H54 (cell line): ENCODE measurements at places on chromosomes 11 and 22.

- no peak for DNase-seq
Measured at GRCh38 chr11:66277471-66278362, at the start of gene CNIH2. Gene CNIH2 (plus strand): TSS chr11:66278175. CDS start chr11:66278457, 282 bp downstream.

- DNase-seq, result no peak
Measured at GRCh38 chr11:32198053-32198452, 107.2 kb downstream of the RCN1 start.

DNA sequence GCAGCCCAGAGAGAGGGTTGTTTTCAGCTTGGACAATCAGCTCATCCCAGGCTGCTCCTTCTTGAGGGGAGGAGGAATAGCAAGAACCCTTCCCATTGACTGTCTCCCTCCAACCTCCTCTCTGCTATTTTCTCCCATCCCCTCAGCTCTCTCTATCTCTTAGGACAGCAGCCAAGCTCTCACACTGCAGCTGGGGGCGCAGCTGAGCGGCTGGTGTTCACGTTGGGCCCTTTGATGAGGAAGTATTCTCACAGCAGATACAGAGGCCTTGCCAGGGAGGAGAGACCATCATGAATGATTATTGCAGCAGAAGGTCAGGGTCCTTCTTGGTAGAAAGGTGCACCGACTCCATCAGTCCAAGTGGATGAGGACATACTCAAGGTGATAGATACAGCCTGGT, 26.5 kb upstream of the CADM1 start:
- no peak for DNase-seq

GRCh38 chr11:27563201-27563600, 56.6 kb upstream of the LIN7C start:
- DNase-seq, result peak; percentile 10

- DNase-seq, result no peak
Measured at GRCh38 chr11:46099963-46100316, 21.3 kb downstream of the PHF21A start.

GRCh38 chr22:37455896-37456295, 28.6 kb upstream of the ELFN2 start:
- no peak for DNase-seq

GRCh38 chr11:72441752-72442207, 7.4 kb upstream of the CLPB start:
- no peak for DNase-seq

GRCh38 chr11:68546555-68546954, 86.0 kb downstream of the PPP6R3 start:
- DNase-seq, result peak; percentile 15

- no peak for DNase-seq
Measured at GRCh38 chr11:123551079-123551478, 103.3 kb downstream of the SCN3B start.

- DNase-seq, result peak; percentile 57
Measured at GRCh38 chr11:19311308-19312030, 70.7 kb upstream of the E2F8 start.

DNA sequence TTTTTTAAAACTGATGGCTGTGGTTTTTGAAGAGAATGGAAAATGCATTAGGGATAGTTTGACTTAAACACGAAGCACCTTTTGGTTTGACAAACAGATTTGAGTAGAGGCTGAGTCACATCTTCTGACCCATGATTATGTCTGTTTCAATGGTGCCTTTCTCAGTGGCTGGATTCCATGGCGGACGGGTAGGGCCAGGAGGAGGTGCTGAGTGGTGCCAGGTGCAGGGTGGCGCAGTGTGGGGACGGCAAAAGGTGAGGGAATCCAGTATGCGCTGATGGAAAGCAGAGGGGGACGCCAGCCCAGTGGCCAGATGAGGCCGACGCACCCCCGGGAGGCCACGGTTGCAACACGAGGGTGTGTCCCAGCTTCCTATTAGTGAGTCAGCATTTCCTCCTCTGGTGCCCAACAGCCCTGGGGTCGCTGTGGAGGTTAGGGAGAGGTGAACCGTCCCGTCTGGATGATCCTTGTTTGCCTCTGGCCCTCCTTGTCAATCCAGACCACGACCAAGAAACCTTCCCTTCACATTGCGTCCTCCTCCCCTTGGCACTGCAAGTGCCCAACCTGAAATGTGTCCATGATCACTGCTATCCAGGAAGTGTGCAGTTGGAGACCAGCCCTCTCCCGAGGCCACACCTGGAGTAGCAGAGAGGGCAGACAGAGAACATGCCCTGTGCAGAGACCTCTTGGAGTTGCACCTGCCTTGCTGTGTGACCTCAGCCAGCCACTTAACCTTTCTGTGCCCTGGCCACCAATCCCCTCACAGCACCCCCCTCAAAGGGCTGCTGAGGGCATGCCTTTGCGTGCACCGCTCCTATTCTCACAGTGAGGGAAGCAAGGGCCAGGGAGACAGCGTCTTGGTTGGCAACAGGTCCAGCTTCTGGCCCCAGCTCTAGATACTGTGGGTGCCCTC, 32.5 kb upstream of the ATXN10 start:
- peak; percentile 80 for DNase-seq

GRCh38 chr11:94545264-94546161, 1.8 kb downstream of the FUT4 start:
- DNase-seq, result no peak

- no peak for DNase-seq
Measured at GRCh38 chr11:111360150-111361043, 18.7 kb downstream of the POU2AF1 start.

DNA sequence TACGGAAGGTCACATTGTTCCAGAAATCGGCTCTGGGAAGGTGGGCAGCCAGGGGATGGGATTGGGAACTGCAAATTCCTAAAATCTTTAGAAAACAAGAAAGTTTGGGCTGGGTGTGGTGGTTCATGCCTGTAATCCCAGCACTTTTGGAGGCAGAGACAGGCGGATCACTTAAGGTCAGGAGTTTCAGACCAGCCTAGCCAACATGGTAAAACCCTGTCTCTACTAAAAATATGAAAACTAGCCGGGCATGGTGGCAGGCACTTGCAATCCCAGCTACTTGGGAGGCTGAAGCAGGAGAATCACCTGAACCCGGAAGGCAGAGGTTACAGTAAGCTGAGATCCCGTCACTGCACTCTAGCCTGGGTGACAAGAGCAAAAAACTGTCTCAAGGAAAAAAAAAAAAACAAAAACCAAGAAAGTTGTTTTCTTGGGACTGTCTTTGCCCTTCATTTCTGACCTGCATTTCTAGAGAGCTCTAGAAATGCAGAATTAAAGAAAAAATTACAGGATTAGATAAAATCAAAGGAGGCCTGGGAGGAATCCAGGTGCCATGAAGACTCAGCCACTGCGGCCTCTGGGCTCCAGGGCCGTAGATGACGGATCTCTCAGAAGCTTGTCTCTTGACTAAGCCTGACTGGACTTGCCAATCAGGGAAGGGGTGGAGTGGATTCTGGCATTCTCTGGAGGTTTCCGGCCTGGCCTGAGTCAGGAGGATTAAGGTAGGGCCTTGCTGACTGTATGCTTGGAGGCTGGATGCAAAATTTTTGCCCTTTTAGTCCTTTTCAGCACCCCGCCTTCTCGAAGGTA, 5.3 kb upstream of the MALAT1 start:
- no peak for DNase-seq

DNA sequence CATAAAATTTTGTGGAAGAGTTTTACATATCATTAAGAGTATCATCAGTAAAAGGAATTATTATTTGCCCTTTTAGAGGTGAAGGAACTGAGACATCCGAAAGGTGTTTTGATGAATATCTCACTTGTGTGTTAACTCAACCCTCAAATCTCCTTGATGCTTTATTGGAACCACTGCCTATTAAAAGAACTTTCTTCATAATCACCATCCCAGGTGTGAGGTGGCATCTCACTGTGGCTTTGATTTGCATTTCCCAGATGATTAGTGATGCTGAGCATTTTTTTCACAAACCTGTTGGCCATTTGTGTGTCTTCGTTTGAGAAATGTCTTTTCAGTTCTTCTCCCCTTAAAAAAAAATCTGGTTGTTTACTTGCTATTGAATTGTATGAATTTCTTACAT, 134.0 kb upstream of the SYN3 start:
- DNase-seq, result no peak

GRCh38 chr11:125351033-125351867, 144.8 kb downstream of the FEZ1 start:
- no peak for DNase-seq

GRCh38 chr11:69030301-69030700, 17.3 kb upstream of the MRGPRF start:
- DNase-seq, result no peak

DNA sequence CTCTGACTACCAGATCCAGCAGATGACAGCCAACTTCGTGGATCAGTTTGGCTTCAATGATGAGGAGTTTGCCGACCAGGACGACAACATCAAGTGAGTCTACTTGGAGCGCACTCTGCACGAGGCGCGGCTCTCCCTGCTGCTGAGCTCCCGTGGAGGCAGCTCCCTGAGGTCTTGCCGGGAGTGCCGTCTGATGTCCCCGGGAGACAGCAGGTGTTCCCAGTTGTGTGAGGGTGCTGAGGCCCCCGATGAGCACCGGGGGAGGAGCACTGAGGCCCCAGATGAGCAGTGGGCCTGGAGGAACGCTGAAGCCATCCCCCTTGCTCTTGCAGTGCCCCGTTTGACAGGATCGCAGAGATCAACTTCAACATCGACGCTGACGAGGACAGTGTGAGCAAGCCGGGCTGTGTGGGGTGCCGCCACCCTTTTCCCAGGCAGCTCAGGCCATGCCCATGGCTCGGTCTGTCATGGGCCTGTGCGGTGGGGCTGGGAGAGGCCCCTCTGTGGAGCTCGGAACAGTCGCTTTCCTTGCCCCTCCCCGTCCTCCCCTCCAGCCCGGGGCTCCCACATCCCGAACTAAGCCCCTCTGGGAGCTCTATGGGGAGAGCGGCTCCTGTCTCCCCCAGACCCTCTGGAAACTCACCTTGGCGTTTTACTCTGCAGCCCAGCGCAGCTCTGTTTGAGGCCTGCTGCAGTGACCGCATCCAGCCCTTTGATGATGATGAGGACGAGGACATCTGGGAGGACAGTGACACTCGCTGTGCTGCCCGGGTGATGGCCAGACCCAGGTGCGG, 37.1 kb downstream of the SBF1 start:
- no peak for DNase-seq

DNA sequence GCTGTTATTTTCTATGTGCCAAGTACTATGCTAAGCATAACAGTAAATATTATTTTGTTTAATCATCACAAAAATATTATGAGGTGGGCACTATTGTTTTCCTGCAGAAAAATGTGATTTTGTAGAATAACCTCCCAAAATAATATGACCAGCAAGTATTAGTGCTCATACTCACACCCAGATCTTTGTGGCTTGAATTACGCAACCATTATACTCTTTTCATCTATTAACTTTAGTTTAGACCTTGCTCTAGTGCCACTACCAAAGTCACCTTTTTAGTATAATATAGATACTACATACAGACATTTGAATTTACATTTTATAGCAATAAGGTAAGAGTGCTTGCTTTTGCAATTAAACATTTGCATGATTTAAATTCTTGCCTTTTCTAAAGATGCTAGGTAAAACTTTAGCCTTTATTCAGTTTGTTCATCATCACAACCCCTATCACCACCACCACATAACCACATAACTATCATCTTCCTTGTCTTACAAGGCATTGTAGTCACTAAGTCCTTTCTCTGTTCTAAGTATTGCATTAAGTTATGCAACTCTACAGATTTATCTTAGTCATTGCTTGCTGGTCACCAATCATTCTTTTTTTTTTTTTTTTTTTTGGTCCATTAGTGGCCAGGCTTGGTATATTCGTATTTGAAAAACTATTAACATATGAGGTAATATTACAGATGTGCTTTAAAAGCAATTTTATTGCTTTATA, 68.4 kb downstream of the GAS2 start:
- no peak for DNase-seq

DNA sequence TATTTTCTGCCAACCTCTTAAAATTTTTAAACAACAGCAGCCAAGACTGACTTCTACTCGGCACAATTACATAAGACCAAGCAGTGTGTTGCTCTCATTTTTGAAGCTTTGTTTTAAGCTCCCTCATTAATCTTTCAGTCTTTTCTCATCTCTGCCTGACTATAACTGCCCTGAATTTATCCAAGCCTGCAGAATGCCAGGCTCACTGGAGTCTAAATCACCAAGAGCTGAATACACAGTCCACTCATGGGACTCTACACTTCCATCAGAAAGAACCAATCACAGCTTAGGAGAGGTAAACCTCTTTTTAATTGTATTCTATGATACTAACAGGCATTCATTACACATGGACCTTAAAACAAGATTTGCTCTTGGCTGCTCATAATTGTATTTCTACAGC, 178.7 kb downstream of the CADM1 start:
- no peak for DNase-seq

DNA sequence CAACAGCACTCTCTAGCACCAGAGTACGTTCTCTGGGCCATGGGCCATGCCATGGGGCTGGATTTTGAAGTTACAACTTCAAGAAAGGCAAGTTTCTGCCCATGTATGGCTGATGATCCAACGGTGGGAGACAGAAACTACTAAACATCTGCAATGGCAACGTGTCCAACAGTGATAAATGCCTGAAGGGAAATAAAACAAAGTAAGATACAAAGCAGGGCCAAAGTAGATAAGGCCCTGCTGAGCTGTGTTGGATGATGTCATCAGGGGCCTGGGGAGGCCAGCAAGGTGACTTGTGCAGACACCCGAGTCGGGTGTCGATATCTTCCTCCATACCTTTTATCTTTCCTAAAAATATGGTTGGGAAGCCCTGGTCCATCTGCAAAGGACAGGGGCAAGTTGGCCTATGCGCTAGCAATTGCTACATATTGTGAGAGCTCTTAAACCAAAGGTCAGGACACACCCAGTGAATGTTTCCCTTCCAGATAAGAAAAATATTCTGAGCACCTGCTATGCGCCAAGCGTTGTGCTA, 487.2 kb downstream of the MN1 start:
- no peak for DNase-seq

GRCh38 chr11:10272132-10272531, 21.9 kb downstream of the SBF2 start:
- DNase-seq, result no peak

DNA sequence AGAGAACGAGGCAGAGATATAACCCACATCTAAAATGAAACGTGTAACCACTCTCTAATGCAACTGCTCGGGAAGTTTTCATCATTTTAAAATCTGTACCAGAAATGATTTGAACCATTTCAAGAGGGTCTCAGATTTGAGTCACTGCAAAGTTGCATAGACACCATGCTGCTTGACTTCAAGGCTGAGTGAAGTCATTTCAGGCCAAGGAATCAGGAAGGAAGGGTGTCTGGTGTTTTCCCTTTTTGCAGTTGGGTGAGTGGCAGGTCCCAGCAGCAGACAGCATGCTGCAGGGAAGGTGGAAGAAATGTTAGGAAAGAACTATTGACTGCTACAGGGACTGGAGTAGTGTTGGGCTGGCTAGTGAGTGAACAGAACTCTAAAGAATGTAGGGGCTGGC, 16.5 kb downstream of the TANGO2 start:
- no peak for DNase-seq
